ENCODE measurements at places on chromosomes 12 and 14. TPM values are rescaled to one million over a fixed set of nuclear protein-coding genes. Genes with fewer than 3 reads are reported as not detected.

The CDKN3 gene
- total RNA-seq: 133 TPM

DNA sequence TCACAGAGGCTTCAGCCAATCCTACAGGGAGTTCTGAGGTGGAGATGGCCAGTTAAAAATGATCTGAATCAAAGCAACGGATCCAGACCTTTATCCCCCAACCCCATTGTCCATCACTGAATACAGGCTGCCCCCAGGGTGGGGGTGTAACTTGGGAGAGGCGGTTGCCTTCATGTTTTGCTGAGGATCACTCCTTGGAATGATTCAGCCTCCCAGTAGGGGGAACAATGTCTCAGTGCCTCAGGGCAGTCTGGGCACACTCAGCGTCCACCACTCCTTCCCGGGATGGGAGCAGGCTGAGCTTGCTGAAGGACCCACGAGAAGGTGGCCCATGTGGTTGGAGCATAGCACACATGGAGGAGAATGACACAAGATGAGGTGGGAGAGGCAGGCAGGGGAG lies 60.2 kb downstream of the RFX4 start:
- H3K4me3 ChIP-seq: no peak overlapping the region
- H3K36me3 ChIP-seq: no peaks in the 10 kb centered on the region

The FERMT2 gene
- 2.1 TPM for total RNA-seq

DNA sequence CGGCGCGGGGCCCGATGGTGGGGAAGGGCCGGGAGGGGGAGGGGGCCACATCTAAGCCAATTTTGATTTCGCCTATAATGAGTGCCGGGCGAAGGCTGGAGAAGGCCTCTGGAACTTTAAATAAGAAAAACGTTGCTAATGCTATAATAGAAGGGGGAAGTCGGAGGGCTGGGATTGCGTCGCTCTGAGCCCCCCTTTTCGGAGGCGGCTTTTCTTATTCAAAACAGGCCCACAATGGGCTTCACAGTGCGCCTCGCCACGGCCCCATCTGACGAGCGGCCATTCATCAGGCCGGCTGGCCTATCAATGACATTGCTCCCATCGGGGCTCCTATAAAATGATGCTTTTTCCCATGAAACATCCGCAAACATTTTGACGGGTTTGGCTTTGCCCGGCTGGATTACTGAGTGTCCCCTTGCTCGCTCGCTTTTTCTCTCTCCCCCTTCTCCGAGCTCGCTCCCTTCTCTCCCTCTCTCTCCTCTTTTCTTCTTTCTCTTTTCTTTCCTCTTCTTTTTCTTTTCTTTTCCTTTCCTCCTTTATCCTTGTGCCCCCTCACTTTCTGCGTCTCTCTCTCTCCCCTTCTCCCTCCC lies at the start of gene RFX4:
RFX4 (plus strand) TSS at position 364 of the 590 bp plus-strand sequence. CDS start 317 bp downstream, outside the sequence.
- peak within 1 kb of the TSS; percentile 62 for H3K4me3 ChIP-seq
- no peak within 1 kb of the TSS for H3K27ac ChIP-seq
- peak; percentile 5 for DNase-seq
- no peaks in the 10 kb centered on the region for H3K36me3 ChIP-seq

The ZDHHC22 gene
- not detected for total RNA-seq

DNA sequence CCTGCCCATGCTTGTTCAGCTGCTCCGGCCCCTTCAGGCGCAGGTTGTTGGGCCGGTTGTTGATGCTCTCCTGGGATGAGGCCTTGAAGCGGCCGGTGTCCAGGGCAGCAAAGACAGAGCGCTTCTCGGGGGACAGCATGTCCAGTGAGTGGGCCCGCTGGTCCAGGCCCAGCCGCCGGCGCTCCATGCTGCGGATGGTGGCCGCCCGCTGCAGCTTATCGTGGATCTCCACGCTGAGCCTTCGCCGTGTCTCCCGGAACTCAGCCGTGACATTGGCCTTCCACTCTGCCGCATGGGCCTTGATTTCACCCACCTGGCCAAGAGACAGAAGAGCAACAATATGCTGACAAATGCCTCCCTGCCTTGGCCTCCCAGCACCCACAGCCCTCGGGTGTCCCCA lies 137.2 kb downstream of the KCNK10 start:
- no peaks in the 10 kb centered on the region for H3K36me3 ChIP-seq
- no peak overlapping the region for H3K27ac ChIP-seq
- H3K4me1 ChIP-seq: peaks cover 9% of the 10 kb centered on the region
- no peak overlapping the region for H3K4me3 ChIP-seq

The LMNTD1 gene
- total RNA-seq: not detected

The C14orf119 gene
- 43.8 TPM for total RNA-seq

Measured in activated CD4-positive, alpha-beta T cell treated with anti-CD3 and anti-CD28 coated beads for 36 hours (primary cell).